ENCODE measurements at places on chromosomes 5 and 9.

DNA sequence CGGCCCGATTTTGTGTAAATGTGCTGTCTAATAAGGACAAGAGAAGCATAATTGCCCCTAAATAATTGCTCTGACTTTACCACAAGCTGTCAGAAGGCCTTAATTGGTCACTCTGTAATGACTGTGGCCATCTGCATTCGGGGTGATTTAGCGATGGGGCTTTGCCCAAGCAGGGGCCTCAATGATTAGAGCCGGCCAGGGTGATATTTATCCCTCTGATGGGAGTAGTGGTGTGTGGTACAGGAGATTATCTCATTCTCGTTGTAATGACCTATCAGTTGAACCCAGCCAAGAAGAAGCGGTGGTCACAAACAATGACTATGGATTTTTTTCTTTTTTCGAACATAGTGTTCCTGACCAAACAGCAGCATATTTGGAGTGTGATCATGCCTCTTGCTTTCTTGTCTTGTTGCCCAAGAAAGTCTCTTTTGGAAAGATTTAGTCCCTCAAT lies 72.0 kb upstream of the SAP30L start:
- no peak for DNase-seq

DNA sequence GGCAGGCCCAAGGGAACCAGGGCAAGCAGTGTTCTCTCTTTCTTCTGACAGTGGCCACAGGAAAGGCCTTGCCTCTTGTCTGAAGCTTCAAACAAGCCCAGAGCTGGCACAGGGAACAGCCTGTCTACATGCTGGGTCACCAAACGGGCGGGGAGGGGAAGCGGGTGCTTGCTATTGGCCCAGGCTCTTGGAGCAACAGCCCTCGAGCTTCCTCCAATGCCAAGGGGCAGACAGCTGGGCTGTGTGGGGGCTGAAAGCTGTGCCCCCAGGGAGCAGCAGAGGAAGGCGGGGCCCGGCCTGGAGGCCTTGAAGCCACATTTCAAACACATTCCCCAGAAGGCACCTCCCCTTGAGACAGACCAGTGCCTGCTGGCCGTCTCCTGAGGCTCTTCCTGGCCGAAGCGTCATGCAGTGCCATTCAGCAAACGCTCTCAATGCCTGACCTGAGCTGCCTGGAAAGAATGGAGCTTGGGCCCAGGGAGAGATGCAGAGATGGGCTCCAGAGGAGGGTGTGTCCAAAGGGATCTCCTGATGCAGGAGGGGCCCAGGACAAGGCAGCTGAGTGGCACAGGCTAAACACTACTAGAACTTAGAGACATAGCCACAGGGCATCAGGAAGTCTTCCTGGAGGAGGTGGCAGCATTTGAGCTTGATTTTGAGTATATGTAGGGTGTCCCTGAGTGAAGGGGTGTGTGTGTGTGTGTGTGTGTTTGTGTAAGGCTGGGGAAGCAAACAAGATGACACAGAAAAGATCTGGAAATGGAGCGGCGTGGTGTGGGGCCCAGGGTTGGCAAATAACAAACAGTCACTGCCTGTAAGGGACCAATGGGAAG lies 2.5 kb downstream of the FIBCD1 start:
- no peak for DNase-seq

GRCh38 chr5:167769846-167770413 lies 521.5 kb upstream of the WWC1 start:
- no peak for DNase-seq

- peak; percentile 35 for DNase-seq
These were observed 256.0 kb downstream of the DOCK8 start for GRCh38 chr9:470552-471194.

DNA sequence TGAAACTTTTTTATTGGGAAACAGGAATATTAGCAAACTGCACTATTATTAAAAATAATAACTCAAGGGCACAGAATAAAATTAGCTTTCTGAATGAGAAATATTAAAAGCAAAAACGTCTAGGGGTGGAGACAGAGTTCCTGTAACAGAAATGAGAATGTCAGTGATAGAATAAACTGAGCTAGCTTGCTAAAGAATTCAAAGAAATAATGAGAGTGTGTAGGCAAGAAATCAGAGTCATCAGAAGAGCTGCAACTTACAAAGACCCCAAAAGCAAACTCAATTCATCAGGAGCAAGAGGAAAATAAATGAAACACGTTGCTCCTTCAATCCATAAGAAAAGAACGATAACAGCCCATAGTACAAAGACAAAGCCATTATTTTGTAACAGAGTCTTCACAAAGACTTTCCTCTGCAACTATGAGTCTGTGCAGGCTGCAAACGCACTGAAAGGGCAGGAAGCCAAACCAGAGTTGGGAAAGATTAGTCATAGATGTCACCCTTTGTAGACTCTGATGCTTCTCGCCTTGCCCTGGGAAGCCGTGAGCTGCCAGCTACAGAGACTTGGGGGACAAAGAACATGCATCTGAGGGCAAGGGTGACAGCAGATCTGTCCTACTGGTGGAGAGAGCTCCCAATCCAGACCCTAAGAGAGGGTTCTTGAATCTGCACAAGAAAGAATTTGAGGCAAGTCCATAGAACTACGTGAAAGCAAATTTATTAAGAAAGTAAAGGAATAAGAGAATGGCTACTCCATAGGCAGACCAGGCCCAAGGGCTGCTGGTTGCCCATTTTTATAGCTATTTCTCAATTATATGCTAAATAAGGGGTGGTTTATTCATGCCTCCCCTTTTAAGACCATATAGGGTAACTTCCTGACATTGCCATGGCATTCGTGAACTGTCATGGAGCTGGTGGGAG lies 40.8 kb downstream of the SHC3 start:
- peak; percentile 40 for DNase-seq

- DNase-seq: no peak
These were observed 11.8 kb downstream of the ZNF366 start for GRCh38 chr5:72495410-72495809.

DNA sequence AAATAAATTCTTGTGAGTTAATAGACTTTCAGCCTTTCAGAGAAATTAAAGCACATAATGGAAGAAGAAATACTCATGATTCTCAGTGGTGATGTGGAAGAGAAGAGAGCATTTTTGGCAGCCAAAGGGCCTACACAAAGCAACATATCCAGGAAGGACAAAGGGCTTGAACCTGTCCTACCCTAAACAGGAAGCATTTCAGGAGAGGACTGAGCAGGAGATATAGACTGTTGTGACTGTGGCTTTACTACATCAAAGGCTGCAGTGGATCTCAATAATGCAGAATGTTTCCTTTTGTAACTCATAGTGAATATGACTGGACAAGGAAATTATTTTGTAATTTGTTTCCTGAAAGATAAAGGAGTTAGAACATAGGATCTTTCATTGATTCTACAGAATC lies 1.3 kb upstream of the PARP8 start:
- no peak for DNase-seq

All from left ventricle myocardium superior (tissue), 1 donor.